Activated CD4-positive, alpha-beta T cell treated with anti-CD3 and anti-CD28 coated beads, Interleukin-2, amount 10 ng/mL, durations not matched to agents 7 days and 5 days (primary cell): ENCODE measurements at places on chromosomes 16 and 17.

- no peak for DNase-seq
Measured at GRCh38 chr16:80710918-80711317, 93.5 kb downstream of the CDYL2 start.

GRCh38 chr16:12515746-12516145 is 287.9 kb downstream of the CPPED1 start:
- DNase-seq, result no peak

DNA sequence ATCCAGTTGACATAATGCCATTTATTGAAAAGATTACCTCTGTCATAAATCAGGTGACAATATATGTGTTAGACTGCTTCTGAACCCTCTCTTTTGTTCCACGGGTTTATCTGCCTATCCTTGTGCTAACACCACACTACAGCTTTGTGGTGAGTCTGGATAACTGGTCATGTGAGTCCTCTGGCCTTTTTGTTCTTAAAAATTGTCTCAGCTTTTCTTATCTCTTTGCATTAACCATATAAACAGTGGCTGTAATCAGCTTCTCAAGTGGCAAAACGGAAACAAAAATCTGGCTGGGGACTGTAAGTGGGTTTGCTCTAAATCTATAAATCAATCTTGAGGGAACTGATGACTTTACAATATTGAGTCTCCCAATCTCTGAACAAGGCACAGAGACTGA is 44.6 kb downstream of the STX8 start:
- no peak for DNase-seq

- no peak for DNase-seq
Measured at GRCh38 chr16:14409563-14409962, 220.5 kb downstream of the PARN start.

DNA sequence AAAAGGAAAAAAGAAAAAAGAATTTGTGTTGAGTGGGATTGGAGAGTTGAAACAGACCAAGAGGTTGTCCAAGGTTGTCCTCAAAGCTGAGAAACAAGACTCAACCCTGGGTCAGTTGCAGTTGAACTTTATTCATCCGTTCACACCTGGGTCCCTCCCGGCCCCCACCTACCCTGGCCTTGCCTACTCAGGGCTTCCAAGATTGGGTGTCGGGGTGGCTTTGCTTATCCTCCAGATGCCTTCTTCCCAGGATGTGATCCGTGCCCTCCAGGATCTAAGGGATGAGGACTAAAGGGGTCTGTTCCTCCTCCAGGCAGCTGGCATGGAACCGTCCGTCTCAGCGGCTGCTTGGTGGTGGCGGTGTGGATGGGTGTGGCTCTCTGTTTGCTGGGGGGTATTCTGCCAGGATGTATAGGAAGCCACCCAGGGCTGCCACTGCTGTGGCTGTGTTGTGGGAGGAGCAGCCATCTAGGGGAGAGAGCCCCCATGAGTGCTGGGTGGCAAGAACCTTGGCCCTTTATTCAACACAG is 10.3 kb upstream of the NAGPA start:
- DNase-seq, result no peak

DNA sequence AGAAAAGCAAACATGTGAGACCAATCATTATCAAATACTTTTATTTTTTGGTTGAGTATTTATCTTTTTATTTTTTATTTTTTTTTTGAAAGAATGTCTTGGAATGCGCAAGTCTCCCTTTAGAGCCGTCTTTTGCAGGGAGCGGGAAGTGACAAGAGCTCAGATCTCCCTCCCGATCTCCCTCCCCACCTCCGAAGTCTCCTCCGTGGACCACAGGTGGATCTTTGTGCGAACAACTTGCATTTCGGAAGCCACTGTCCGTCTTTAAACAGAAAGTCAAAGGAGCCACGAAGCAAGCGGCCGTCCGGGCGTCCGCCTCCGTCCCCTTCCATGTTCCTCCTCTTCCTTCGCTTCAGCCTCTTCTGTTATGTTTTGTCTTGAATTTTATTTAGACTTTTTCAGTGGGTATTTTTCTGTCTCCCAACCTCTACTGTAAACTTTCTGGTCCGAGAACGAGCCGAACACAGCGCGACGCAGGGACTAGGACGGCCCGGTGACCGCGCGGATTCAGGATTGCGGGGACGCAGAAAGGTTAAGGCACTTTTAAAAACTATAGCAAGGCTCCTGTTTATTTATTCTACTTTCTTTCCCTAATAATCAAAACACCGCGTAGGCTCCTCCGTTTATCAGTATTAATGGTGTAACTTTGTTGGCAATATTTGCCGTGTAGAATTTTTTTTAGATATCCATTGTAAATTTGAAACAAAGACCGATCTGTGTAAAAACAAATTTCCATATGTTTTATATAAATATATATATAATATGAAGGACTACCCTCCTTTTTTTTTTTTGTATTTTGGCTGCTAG is 3.3 kb downstream of the FOXF1 start:
- no peak for DNase-seq

DNA sequence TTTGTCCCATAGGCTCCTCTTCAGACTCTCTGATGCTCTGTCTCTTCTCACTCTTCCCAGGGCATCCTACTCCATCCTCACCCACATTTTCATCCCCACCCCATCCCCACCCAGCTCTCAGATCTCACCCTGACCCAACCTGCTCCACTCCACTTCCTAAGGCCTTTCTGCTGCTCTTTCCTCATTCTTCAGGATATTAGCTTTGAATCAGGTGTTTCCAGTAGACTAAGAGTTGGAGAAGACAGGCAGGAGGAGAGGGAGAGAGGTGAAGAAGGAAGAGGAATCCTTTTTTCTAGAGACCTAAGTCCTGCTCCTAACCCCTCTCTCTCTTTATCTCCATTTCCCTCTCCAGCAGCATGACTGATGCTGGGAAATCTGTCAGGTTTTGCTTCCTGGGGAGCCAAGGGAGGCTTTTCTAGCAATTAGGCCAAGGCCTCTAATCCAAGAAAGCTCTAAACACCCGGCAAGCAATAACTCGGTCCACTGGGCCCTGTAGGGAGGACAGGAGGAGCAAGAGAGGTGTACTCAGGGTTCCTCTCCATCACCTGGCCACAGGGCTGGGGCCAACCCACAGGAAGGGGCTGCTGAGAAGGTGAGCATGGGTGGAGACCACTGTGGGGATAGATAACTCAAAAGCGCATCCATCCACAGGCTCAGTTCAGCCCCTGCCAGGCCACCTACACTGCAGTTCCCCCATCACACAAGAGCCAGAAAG is 133.3 kb downstream of the TMEM132E start:
- no peak for DNase-seq

DNA sequence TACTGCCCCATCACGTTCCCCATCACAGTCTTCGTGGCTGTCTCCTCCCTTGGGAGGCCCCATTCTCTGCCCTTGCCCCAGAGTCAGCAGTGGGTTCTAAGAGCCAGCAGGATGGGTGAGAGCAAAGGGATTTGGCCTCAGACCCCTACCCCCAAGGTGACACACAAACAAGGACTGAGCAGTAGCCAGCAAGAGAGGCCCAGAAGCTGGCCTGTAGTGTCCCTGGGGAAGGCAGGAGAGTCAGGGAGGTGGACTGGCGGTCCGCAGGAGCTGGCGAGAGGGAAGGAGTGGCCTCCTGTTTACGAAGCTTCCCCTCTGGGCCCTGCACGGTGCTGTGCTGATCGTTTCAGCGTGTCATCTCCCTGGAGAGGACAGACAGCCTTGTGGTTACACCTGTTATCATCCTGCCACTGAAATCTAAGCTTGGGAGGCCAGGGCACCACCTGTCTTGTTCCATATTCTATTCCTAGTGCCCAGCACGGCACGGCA is 8.4 kb downstream of the WDR81 start:
- DNase-seq, result no peak

GRCh38 chr17:53387745-53388144 is 435.0 kb upstream of the KIF2B start:
- DNase-seq, result no peak

- DNase-seq, result no peak
Measured at GRCh38 chr17:2137342-2138098, 82.6 kb downstream of the HIC1 start.
